ENCODE measurements at places on chromosomes 2 and 18.

GRCh38 chr2:10237392-10238321 is 65.0 kb upstream of the HPCAL1 start:
- no peak for DNase-seq

DNA sequence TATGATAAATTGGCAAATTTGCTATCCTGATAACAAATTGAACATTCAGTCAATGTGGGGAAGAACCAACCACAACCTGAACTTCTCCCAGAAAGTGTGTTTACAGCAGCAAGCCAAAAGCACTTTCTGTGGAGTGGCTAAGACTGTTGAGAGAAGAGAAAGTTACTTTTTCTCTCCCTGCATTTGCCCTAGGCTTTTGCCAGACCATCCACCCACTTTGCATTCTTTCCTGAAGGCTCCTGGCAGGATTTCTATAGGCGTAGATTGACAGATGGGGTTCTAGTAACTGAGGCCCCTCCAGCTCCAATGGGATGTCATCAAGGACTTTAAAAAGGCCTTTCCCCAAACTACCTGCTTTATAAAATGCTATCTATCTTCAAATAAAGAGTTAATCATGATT is 215.2 kb downstream of the GULP1 start:
- no peak for DNase-seq

DNA sequence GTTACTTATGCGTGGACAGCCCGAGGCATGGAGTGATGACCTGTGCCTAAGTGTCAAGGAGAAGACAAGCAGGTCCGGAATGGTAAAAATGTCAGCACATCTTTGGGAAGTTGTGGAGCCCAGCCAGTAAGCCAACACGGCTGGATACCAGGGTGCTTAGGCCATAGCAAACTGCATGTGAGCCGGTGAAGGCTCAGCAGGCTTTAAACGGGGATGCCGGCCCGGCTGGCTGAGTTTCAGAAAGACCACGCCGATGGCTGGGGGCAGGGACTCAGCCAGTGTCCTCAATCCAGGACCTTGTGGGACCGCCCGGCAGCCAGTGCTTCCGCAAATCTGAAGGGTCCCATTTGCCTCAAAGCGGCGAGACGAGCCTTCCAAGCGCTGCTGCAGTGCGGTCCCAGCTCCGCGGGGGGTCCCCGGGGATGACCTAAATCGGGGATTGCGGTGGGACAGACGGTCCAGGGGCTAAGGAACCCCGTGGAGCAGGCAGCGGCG is 946 bp upstream of the AGAP1 start:
- DNase-seq: peak; percentile 35

DNA sequence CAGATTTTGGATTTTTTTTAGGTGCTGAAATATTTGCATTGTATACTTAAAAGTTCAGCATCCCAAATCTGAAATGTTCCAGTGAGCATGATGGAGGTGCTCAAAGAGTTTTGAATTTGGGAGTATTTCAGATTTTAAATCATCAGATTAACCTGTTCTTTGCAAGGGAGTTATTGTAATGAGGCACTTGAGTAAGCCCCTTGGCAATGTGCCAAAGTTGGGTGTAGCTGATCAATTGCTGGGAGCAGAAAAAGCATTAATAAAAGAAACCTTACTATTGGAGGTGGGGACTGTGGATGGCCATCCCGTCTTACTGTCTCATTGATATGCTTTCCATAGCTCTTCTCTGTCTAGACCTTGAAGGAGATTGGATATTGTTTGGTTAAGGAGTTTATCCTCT is 28.3 kb downstream of the MALT1 start:
- DNase-seq: no peak

Measured in fibroblast of skin of abdomen (primary cell).